Effector CD8-positive, alpha-beta T cell (primary cell): ENCODE measurements at places on chromosomes 12 and 14.

- DNase-seq, result no peak
These were observed 1630.4 kb upstream of the SEL1L start for GRCh38 chr14:83164016-83164415.

- no peak for DNase-seq
These were observed 53.9 kb downstream of the HNRNPC start for GRCh38 chr14:21215130-21215878.

GRCh38 chr14:61557262-61557661 lies 138.1 kb upstream of the HIF1A start:
- no peak for DNase-seq

- no peak for DNase-seq
These were observed 198.0 kb downstream of the ZFP36L1 start for GRCh38 chr14:68594737-68595380.

DNA sequence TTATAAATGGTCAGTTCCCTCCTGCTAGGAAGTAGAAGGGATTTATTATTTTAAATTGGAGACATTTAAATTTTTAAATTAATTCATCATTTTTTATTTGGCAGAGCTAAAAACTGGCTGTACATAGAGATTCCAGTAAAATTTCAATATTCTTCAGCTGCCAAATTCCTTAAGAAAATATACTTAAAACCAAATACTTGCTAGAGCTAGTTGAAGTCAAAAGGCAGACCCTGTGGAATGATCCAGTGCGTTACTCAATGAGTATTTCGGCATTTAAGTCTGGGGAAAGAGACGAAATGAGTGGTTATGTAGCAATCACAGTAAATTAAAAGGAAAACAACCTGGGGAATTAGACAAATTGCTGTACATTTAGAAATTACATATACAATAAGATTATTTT lies 1104.7 kb downstream of the SLC6A15 start:
- DNase-seq, result no peak
